Activated naive CD4-positive, alpha-beta T cell treated with anti-CD3 and anti-CD28 coated beads, Interleukin-2, amount 50 U/mL, for 72 hours (primary cell): ENCODE measurements at places on chromosomes 6 and 20. TPM values are rescaled to one million over a fixed set of nuclear protein-coding genes. Genes with fewer than 3 reads are reported as not detected.

CCHCR1 gene
- total RNA-seq: 86.2 TPM

SAMD3 gene
- 5.6 TPM for total RNA-seq

ADGB gene
- total RNA-seq: not detected

PEX7 gene
- 4.2 TPM for total RNA-seq

PRSS35 gene
- total RNA-seq: not detected

TNNC2 gene
- not detected for total RNA-seq

RBL1 gene
- total RNA-seq: 43.6 TPM

HLA-DMA gene
- 33.5 TPM for total RNA-seq

SEMG1 gene
- total RNA-seq: not detected

FHL5 gene
- not detected for total RNA-seq

SLC22A2 gene
- not detected for total RNA-seq

PRSS16 gene
- total RNA-seq: 2.5 TPM

ALDH5A1 gene
- 14.6 TPM for total RNA-seq

COL19A1 gene
- total RNA-seq: 0.10 TPM

KCNQ2 gene
- total RNA-seq: not detected

CFB gene
- total RNA-seq: 1.9 TPM

DCDC2 gene
- 0.18 TPM for total RNA-seq

RIOK1 gene
- total RNA-seq: 36.5 TPM

HLA-DPA1 gene
- total RNA-seq: 24.4 TPM

GLP1R gene
- 0.33 TPM for total RNA-seq

HM13 gene
- total RNA-seq: 108 TPM

CABLES2 gene
- 5.8 TPM for total RNA-seq

COL9A1 gene
- not detected for total RNA-seq

KCNQ5 gene
- 9.6 TPM for total RNA-seq

VWA7 gene
- total RNA-seq: 2.6 TPM

DOK5 gene
- total RNA-seq: 17.3 TPM

GSTA2 gene
- not detected for total RNA-seq

MUC21 gene
- total RNA-seq: not detected

MMS22L gene
- total RNA-seq: 57.3 TPM

HBS1L gene
- 234 TPM for total RNA-seq

GJA1 gene
- 0.08 TPM for total RNA-seq

IP6K3 gene
- total RNA-seq: not detected

KCNS1 gene
- total RNA-seq: not detected

SLC13A3 gene
- total RNA-seq: not detected

CST7 gene
- total RNA-seq: 29.8 TPM

COL21A1 gene
- not detected for total RNA-seq

KCNK16 gene
- total RNA-seq: not detected

C20orf204 gene
- total RNA-seq: 14.2 TPM

BHLHE23 gene
- total RNA-seq: not detected

CTCFL gene
- not detected for total RNA-seq

PMEPA1 gene
- 2.2 TPM for total RNA-seq

SYCP2L gene
- 0.71 TPM for total RNA-seq

DNAAF9 gene
- total RNA-seq: 2.4 TPM

CRISP3 gene
- not detected for total RNA-seq

FILIP1 gene
- not detected for total RNA-seq

PPP1R10 gene
- total RNA-seq: 92.1 TPM

MYLK2 gene
- total RNA-seq: 0.31 TPM

HDGFL1 gene
- not detected for total RNA-seq

GNAS-AS1 gene
- total RNA-seq: 3.4 TPM

GTF2H4 gene
- total RNA-seq: 27.6 TPM

ASCC3 gene
- total RNA-seq: 53.4 TPM
